Activated CD4-positive, alpha-beta T cell treated with anti-CD3 and anti-CD28 coated beads, Interleukin-2, amount 50 U/mL, for 24 hours (primary cell): ENCODE measurements at places on chromosomes 6 and 20.

DNA sequence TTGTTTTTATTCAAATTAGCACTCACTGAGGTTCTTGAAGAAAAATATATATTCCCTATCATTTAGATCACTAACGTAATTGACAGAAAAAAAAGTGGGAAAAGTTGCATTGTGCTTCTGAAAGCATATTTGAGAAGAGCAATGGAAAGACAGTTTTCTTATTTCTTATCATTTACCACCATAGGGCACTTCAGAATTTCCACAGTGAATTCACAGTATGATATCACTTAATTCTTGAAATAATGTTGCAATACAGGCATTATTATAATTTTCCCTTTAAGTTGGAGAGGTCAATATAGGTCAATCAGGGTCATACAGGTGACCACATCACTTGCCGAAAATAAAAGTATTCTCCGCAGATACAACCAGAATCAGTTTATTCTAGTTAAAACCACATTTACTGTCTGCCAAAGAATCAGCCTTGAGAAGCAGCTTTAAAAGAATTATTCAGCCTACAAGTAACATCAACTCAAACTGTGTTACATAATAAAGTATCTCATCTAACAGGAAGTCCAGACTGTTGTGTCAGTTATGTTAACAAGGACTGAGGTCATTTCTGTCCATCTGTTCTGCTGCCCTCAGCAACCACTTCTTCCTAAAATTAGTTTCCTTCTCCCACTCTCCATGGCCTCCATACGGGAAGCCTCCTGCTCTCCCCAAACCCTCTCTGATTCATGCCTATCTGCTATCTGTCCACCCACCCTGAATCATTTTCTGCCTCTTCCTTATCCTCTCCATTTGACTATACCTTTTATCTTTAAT, 121.2 kb downstream of the SIM1 start:
- no peak for DNase-seq

DNA sequence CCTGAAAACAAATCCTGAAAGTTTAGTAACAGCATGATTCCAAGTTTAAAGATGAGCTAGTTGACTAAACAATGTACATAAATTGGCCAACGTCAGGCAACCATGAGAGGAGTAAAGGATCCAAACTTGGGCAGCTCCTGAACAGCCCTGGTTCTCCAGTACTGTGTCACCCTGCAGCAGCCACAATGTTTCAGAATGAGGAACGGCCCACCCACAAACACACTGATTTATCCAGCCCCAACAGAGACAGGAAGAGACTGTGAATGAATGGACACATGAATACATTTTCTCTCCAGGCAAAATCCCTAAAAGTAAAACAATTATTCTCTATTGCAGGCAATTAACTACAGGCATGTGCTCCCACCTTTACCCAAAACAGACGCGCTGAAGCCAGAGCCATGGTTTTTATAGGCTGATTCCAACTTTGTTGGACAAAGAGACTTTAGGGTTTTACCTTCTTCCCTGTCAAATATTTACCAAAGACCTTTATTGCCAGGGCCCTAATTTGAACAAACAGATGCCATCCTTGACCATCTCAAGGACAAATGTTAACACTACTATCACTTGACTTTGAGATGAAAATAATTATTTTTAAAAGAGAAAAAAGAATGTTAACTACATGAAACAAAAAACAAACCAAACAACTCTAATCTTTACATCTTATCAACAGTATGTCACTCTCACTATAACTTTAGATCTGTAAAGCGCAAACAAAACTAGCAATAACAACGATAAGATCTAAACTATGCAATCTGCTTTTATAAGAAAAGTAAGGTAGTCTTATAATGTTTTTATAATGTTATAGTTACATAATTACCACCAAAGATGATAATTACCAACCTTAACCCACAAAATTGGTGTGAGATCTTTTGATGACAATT, 22.9 kb downstream of the CNKSR3 start:
- DNase-seq = no peak

DNA sequence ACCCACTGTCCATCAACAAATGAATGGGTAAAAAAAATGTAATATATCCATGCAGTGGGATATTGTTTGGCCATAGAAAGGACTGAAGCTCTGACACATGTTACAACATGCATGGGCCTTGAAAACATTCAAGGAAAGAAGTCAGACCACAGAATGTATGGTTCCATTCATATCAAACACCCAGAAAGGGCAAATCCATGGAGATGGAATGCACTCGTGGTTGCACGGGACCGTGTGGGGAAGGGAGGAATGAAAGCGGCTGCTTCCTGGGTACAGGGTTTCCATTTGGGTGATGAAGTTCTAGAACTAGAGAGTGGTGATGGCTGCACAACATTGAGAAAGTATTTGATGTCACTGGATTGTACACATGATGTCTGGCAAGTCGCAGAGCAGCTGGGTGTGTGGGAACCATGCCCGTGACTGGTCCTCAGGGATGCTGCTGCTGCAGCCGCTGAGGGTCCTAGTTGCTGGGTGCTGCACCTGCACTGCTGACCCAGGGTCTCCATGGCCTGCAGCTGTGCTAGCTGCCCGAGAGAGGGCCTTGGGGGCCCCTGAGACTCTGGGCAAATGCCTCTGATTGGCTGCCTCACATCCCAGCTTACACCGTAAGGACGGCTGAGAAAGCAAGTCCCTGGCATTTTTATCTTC, 220.3 kb downstream of the NRN1 start:
- DNase-seq = no peak

- DNase-seq = peak; percentile 23
Measured at GRCh38 chr6:56843476-56844349, 111.2 kb upstream of the BEND6 start.

GRCh38 chr6:69279805-69280204, 517.0 kb downstream of the LMBRD1 start:
- no peak for DNase-seq
